Activated CD8-positive, alpha-beta memory T cell treated with anti-CD3 and anti-CD28 coated beads for 4 hours (primary cell): ENCODE measurements at places on chromosomes 16 and 17.
A peak's percentile ranks its signal among the peaks of the same experiment; 100 is the strongest.

GRCh38 chr17:78133971-78134898 lies 3.7 kb downstream of the TMC8 start:
- DNase-seq, result peak; percentile 52

DNA sequence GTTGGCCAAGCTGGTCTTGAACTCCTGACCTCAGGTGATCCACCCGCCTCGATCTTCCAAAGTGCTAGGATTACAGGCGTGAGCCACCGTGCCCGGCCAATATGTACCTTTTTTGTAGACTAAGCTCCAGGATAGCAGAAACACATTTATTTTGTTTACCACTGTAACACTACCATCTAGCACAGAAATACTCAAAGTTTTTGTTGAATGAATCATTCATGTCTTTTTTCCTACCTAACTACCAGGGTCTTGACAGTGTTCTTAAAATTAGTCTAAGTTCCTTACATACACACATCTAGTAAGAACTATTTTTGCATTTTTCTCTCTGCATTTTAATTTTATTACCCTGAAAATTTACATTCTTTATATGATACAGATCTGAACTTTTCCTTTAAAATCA lies 44.4 kb downstream of the AKAP10 start:
- DNase-seq, result no peak

DNA sequence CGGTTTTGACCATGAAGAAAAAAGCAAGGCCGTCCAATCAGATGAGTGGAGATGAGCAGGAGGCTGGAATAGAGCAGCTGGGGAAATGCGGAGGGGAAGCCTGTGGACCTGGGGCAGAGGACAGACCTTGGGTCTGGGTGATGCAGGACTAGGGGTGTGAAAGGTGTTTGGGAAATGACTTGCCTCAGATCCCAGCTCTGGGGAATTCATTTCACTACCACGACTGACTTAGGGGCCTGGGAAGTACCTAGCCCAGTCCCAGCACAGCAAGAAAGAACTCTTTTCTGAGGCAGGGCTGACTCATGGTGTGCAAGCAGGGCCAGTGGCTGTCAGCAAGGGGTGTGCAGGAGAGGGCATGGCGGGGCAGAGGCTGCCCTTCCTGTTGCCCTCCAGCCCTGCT lies 14.8 kb downstream of the DNAI2 start:
- DNase-seq, result no peak

- DNase-seq, result no peak
Measured at GRCh38 chr16:88941913-88942909, 34.8 kb downstream of the CBFA2T3 start.

GRCh38 chr17:58327363-58328194 lies 1.0 kb downstream of the TSPOAP1 start:
- no peak for DNase-seq

DNA sequence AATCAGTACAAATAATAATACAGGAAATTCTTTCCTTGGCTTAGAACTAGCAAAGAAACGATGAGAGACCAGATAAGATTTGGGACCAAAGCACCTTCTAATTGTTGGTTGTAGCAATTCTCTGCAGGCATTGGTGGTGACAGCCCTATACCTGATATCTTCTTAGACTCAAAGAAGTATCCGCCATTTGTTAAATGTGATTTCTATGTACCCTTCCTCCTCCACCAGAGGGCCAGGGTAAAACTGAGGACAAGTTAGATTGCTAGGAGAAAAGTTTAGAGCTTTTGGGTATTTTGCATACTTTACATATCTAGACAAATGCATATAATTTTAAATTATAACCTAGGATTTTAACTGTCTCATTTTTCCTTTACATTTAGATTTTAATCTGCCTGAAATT lies 304.3 kb downstream of the HS3ST4 start:
- no peak for DNase-seq

DNA sequence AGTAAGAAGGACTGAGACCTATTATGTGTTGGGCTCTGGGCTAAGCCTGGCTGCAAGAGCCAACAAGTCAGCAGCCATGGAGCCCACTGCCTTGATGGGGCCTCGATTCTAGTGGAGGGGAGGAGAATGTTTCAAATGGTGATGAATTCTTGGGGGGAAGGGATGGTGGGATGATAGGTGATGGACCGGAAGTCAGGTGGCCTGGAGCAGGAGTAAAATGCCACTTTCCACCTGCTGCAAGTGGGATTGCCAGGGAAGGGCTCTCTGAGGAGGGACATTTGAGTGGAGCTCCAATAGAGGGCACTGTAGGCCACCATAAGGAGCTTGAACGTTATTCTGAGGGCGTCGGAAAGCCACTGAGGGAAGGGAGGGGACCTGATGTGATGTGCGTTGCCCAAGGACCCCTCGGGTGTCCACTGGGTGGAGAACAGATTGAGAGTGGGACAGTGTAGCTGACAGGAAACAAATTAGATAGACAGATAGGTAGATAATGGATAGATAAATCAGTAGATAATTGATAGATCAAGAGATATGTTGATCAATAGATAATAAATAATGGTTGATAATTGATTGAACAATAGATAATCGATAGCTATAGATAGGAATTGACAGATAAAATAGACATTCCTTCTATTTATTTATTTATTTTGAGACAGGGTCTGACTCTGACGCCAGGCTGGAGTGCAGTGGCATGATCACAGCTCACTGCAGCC lies 18.2 kb upstream of the NXPH3 start:
- no peak for DNase-seq

DNA sequence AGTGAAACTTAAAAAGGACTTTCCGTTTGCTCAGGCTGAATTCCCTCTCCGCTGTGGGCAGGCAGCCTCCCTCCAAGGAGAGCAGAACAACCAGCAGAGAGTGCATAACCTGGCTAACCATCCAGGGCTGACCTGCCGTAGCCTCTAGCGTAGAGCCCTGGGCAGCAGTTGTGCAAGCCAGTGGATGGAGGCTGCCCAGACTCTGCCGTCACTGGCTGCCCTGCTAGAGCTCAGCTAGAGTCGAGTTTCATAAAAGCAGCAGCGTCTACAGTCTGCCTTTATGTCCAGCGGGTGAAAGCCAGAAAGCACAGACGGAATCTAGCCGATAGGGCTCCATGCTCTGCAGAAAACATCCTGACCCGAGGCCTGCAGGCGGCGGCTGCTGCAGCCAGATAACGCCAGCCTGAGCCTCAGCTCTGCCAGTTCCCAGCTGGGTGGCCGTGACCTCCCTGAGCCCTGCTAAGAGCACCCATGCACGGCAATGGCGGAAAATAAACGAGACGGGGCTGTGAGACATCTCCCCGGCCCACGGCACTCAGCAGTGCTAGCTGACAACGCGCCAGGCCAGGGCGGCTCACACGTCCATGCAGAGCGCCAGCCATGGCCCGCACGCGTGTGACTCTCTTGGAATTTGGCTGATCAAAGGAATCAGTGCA lies 231.3 kb downstream of the ENGASE start:
- DNase-seq, result no peak

DNA sequence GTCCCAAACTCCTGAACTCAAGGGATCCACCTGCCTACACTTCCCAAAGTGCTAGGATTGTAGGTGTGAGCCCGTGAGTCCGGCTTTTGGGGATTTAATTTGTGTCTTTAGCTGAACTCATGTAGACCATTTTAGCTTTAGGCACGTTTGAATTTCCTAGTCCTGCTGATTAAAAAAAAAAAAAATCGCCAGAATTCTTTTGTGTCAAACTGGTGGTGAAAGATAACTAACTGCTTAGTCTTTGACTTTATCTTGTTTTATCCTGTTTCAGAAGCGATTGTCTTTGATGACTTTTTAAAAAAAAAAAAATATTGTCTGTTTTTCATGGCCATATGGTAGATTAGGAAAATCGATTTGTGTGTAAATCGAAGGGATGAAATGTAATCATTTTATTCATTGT lies 2.6 kb downstream of the RABEP1 start:
- no peak for DNase-seq

- DNase-seq, result no peak
Measured at GRCh38 chr17:58312829-58313228, 15.8 kb downstream of the TSPOAP1 start.

DNA sequence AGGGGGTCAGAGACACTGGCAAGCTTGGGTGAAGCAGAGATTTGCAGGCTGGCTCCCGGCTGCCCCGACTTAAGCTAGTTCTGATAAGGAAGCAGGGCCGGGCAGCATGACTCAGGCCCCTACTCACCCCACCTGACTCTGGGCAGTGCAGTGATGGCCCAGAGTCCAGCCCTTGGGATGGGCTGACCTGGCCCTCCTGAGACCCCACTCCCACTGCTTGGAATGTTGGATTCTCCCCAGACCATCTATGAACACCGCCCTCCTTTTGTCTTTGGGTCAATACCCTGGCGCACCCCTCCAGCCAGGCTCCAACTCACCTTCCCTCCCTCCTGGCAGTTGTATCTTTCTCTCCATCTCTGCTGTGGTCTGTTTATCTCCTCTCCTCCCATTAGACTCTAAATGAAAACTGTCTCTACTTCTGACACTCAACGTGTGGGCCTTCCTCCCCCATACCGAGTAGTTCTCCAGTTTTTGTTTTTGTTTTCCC lies 21.0 kb downstream of the LGALS3BP start:
- no peak for DNase-seq

DNA sequence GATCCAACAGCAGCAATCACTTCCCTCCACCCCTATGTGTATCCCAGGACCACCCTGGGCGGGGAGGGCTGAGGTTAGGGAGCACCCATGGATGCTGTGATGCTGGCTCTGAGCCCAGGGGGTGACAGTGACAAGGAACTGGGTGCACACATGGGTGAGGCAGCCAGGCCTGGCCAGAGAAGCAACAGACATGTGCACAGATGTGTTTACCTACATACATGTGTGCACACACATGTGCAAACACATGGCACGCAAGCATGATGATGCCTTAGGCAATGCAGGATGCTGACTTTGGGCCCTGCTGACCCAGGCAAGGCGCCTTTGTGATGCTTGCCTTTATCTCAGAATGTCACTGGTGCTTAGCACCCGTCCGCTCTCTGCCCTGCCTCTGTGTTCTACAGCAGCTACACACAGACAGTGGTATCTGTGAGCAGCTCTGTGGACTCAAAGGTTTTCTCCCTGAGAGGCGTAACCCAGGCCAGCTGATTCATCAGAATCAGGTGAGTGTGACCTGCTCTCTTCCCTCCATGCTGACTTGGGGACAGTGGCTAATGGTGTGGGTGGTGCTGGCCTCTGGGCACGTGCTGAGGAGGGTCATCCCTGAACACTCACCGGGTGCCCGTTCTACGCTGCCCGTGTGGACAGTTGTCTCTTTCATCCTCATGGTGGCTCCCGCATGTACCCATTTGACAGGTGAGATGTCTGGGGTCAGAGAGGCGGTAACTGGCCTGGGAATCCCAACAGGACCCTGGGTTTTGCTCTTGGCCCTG lies 38.5 kb upstream of the KSR1 start:
- no peak for DNase-seq
